ENCODE measurements at places on chromosomes 13 and 19. TPM values are rescaled to one million over a fixed set of nuclear protein-coding genes. Genes with fewer than 3 reads are reported as not detected.
A peak's percentile ranks its signal among the peaks of the same experiment; 100 is the strongest.

The OR7G3 gene
- not detected for total RNA-seq

DNA sequence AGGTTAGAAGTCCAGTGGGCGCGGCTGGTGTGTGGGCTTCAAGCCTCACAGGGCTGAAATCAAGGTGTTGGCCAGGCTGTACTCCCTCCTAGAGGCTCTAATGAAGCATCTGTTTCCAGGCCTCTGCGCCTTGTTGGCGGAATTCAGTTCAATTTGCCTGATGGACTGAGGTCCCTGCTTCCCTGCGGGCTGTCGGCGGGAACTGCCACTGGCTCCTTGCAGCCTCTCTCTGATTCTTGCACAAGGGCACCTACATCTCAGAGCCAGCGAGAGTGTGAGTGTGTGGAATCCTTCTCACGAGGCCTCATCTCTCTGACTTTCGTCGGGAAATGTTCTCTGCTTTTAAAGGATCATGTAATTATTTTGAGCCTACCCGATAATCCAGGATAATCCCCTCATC, 128.6 kb downstream of the DLEU7 start:
- peak; percentile 68 for DNase-seq

DNA sequence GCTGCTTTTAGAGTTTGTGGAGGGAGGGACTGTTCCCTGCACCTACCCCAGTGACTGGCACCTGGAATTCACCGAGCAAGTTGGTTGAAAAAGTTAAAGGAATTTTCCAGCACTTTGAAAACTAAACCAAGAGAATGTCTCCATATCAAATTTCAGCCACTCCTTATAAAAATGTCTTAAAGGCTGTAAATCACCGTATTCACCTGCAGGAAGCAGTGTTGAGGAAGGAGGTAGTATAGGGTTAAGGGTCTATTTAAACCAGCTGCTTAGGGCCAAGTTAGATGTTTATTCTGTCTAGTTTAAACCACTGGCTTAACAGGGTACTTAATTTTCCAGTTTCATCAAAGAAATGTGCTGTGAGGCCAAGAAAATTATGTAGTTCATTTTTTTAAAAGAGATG, 3.8 kb upstream of the RAB20 start:
- DNase-seq: no peak

DNA sequence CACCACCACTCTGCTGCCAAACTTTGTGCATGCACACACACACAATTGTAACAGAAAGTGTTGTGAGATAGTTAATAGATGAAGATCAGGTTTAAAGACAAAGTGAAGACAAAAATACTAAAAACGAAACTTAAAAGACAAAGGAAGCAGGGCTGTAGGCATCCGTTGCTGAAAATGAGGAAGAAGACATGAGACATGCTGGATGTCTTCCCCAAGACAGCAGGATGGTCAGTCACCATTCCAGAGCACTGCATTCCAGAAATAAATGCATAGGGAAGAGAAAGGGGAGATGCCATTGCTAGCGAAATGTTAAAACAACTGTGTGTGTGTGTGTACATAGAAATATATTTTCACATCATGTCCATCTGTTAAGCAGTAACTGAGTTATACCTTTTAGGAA, 520.1 kb downstream of the SUCLA2 start:
- DNase-seq: no peak

- no peak for DNase-seq
Observed at GRCh38 chr19:23410155-23410554, 14.9 kb upstream of the ZNF91 start.

The IGFL1 gene
- total RNA-seq: not detected
